Esophagus squamous epithelium (tissue), 5 donors: ENCODE measurements at places on chromosomes 1 and 21. TPM values are rescaled to one million over a fixed set of nuclear protein-coding genes. Genes with fewer than 3 reads are reported as not detected.

The EVA1C gene
- total RNA-seq: 28.7 TPM

The LCE6A gene
- not detected for total RNA-seq

The NOTCH2NLA gene
- 29.3 TPM for total RNA-seq

The PDZK1IP1 gene
- total RNA-seq: 9.7 TPM

The CFAP45 gene
- total RNA-seq: not detected

The ZNF695 gene
- total RNA-seq: 0.76 TPM

The ATP1A4 gene
- total RNA-seq: not detected

The AMY1A gene
- total RNA-seq: not detected

The SLC30A1 gene
- 12.4 TPM for total RNA-seq

The RALGPS2 gene
- 35.2 TPM for total RNA-seq

The WNT2B gene
- 11.5 TPM for total RNA-seq

The RABIF gene
- total RNA-seq: 10.4 TPM

The S100A5 gene
- not detected for total RNA-seq

The ADARB1 gene
- total RNA-seq: 15.6 TPM

The CA6 gene
- not detected for total RNA-seq

The HPDL gene
- 4.8 TPM for total RNA-seq

The NTMT2 gene
- not detected for total RNA-seq

The AGRN gene
- total RNA-seq: 31.4 TPM

The SFN gene
- 2,609 TPM for total RNA-seq

The CELA3A gene
- not detected for total RNA-seq

The CALML6 gene
- total RNA-seq: 0.57 TPM

The BEST4 gene
- not detected for total RNA-seq

The DNAJC6 gene
- 0.31 TPM for total RNA-seq

The NBPF3 gene
- total RNA-seq: 10.7 TPM

The NUDC gene
- total RNA-seq: 46.2 TPM

The DMBX1 gene
- total RNA-seq: not detected

The HSD11B1 gene
- not detected for total RNA-seq

The CFHR3 gene
- 0.40 TPM for total RNA-seq

The YTHDF2 gene
- 60.1 TPM for total RNA-seq

The LCE3E gene
- total RNA-seq: 2.7 TPM

The SPRR2E gene
- 3,177 TPM for total RNA-seq

The CASQ2 gene
- total RNA-seq: 21.4 TPM

The UBE2U gene
- not detected for total RNA-seq
